Mesothelial cell of epicardium (in vitro differentiated cells): ENCODE measurements at places on chromosomes 11 and 22.

DNA sequence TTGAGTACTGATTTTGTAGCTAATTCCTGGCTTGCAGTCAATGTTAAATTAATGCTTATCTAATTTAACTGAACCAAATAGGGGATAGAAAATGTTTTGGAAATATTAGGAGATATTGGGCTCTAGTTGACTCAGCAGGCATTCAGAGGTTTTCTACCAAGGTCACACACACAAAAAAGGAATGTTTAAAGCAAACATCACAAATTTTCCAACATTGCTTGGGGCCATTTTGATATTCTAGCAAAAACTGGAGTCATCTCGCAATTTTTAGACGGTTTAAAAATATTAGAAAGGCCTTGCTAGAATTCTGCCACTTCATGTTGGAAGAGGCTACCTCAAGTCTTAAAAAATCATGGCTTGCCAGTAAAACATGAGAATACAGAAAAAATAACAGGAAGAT, 2082.1 kb upstream of the RAG2 start:
- DNase-seq: no peak

DNA sequence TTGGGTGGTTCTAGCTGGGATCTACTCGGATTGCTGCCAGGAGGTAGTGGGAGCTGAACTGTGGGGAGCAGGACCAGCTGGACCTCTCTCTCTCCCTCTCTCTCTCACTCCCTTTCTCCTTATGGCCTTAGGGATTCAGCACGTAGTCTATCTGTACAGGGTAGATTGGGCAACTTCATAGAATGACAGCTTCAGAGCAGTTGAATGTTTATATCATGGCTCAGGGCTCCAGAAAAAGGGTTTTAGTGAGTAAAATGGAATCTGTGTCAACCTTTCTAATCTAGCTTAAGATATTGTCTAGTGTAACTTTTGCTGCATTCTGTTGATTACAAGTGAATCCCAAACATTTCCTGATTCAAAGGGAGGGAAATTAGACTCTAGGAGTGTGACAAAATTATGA, 127.7 kb upstream of the PDGFD start:
- DNase-seq: no peak

GRCh38 chr11:58924230-58924629, 15.1 kb upstream of the GLYATL1 start:
- no peak for DNase-seq

- no peak for DNase-seq
Measured at GRCh38 chr11:40294741-40295140, 1164.7 kb downstream of the LRRC4C start.

GRCh38 chr11:81255895-81256294, 1477.8 kb downstream of the FAM181B start:
- DNase-seq: no peak

DNA sequence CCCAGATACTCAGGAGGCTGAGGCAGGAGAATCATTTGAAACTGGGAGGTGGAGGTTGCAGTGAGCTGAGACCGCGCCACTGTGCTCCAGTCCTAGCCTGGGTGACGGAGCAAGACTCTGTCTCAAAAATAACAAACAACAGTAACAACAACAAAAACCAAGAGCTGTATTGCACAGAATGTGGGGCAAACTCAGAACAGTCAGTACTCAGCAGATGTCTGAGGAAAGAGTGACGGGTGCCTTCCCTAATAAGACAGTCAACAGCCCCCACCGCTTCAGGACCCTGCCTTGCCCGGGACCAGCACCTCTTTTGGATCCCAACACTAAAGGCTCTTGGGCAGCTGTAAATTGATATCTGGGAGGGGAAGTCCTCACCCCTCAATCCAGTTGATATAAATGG, 40.3 kb downstream of the RIBC2 start:
- no peak for DNase-seq

- no peak for DNase-seq
Measured at GRCh38 chr22:26998129-26998528, 340.7 kb downstream of the MIAT start.

GRCh38 chr22:32475468-32476010, 928 bp downstream of the FBXO7 start:
- DNase-seq: no peak

DNA sequence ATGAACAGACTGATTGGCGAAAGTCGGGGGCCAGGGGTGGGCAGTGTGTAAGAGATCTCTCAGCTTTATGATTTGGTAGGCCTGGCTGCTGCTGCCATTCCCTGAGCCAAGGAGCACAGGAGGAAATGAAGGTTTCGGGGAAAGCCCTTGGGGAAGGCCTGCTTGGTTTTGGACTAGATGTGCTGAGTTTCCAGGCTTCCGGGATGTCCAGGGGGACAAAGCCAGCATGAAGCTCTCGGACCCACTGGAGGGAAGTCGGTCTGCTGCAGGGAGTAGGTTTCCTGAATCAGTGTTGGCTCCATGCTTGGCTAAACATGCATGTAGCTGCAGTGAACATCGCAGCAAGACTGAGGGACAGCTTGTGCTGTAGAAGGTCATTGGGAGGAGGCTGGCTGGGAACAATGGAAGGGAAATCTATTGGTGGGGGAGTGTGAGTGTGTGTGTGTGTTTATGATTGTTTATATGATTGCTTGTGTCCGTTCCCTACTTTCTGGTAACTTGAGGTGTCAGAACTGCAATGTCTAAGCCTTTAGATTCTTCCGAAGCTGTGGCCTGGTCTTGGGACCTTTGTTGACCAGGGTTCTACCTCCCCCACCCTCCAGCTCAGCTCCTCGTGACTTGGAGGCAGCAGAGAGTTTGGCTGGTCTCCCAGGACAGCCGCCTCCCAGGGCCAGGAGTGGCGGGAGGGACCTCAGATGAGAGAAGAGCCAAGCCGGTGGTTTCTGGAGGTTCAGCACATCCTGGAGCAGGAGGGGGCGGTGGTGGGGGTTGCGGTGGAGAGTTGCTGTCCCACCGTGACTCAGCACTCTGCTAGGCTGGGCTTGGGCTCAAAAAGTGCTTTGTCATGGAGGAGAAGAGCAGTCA, 4.0 kb upstream of the FTH1 start:
- DNase-seq: peak; percentile 88

DNA sequence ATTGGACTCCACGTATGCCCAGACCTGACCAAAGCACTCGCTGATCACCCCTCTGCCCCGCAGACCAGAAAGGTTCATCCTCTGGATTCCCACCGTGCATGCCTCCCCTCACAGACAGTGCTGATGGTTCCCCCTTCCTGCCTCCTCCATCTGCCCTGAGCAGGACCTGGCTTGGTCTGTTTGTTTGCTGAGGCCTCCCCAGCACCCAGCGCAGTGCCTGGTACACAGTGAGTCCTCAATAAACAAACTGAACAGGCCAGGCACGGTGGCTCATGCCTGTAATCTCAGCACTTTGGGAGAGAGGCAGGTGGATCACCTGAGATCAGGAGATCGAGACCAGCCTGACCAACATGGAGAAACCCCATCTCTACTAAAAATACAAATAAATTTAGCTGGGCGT, 23.7 kb upstream of the RPS3 start:
- DNase-seq: no peak

DNA sequence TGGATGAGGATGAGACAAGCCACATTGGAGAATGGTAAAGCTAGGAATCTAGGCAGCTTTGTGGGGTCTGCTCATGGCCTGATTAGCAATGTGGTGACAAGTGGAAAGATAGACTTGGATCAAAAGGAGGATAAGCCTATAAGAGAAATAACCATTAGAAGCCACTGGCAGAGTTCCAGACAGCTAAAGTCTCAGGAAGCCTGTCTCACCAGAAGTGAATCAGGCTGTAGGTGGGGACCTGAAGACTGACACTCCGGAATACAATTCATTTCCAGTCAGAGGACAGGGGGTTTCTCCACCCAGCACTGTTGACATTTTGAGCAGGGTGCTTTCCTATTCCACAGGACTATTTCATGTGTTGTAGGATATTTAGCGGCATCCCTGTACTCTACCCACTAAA, 129.7 kb downstream of the ARHGAP42 start:
- no peak for DNase-seq

DNA sequence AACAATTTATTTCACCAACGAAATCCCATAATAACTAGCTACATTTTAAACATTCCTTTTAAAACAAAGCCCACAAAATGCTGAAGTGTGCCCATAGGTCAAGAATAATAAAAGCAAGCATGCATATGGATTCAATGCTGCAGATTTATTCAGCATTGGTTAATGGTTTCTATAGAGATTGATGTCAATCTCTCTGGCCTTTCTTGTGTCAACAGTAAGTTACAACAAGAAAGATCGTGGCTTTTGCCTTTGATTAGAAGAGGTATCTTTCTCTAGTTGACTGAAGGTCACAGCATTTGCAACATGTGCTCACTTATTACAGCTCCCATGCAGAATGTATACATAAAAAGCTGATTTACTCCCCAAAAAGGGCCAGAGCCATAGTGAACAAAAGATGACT, 1.4 kb upstream of the SOX6 start:
- DNase-seq: no peak

DNA sequence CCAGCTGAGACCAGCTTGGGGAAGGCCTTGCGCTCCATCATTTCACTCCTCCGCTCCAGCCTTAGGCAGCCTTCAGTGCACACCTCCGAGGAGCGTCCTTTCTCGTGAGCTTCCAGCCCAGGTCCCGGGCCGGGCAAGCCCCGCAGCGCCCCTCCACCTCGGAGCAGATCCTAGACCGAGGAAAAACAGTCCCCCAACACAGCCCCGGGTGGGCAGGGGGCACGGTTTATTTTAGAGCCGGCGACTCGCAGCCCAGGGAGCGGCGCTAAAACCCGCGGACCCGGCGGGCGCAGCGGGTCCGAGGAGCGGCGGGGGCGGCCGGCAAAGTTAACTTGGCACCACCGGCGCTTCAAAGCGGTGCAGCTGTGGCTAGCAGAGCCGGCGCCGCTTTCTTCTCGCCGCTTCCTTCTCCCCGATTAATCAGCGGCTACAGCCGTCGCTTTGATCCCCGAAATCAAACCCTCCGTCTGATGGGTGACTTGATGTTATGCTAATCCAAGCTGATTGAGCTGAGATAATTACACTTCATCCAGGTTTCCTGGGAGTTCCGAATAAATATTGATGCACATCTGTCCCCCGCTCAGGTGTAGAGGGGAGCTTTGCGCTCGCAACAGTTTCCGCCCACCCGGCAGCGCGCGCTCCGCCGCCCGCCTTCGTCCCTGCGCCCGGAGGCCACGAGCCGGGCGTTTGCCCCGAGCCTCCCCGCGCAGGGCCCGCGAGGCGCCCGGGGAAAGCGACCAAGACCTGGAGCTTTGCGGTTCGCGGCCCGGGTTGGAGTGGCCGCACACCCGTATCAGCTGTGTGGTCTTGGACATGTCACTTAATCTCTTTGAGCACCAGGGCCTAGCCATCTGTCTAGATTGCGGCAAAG, 192.7 kb downstream of the BUD13 start:
- no peak for DNase-seq

DNA sequence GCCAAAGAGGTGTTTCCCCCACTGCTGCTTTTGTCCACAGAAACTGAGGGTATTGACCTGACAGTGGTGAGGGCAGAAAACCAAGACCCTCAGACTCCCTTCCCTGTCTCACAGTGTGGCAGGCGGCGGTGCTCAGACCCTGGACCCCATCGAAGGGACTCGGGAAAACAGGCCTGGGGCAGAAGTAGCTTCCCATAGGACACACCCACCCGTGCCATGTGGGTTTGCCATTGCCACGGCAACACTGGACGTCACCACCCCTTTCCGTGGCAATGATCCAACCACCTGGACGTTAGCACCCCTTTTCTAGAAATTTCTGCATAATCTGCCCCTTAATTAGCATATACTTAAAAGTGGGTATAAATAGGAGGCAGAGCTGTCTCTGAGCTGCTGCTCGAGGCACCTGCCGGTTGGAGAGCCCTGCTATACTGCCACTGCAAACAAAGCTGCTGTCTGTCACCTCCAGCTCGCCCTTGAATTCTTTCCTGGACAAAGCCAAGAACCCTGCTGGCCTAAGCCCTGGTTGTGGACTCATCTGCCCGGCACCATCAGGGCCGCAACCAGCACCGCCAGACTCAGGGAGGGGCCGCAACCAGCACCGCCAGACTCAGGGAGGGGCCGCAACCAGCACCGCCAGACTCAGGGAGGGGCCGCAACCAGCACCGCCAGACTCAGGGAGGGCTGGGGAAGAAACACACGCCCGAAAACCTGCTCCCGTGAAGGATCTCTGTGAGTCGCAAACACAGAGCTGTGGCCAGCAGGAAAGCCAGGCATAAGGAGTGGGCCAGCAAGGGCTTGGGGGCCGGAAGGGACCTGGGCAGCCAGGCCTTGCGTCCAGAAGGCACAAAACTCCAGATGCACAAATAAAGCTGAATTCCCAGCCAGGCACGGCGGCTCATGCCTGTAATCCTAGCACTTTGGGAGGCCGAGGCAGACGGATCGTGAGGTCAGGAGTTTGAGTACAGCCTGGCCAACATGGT, 10.4 kb downstream of the MLC1 start:
- no peak for DNase-seq

DNA sequence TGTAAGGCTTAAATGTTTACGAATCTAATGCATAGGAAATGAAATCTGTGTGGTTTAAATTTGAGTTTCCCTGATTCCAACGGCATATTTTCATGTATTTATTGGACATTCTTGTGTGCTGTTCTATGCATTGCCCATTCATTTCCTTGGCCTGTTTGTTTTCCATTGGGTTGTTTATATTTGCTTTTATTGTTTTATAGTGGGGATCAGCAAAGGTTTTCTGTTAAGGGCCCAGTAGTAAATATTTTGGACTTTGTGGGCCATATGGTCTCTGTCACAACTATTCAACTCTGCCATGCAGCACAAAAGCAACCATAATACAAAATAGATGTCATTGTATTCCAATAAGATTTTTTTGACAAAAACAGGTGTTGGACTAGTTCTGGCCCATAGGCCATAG, 5.2 kb upstream of the LGR4 start:
- DNase-seq: no peak

DNA sequence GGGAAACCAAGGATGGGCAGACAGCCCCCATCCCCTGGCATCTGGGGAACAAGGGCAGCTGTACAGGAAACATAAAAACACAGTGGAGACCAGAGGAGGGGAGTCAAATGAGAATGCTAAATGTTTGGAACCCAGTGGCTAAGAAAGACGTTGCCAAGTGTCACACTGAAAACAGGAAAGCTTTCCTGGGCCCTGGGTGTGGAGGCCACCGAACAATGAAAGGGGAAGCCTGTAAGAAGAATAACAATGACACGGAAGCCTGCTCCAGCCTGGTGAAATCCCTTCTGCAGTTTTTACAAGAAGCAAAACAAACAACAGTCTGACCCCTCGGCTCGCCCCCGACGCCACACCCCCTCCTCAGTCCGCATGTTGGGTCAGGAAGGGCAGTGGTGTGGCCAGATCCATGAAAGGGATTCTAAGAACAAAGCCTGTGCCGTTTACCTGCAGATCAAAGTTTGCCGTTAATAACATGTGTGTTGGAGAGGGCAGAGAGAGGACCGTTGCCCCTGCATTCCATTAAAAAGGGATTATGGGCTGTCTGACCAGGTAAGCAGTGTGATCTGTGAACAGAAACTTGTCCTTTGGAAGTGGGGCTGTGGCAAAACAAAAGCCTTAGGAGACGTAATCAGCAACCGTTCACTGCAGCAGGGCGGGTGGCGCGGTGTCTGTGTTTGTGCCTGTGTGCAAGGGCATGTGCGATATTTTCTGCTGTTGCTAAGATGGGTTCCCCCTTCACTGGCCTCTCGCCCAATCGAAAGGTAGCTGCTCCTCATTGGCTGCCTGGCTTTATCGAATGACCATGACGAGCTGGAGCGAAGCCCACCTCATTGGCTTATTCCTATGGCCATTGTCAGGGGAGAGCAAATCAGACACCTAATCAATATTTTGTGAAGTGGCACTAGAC, 113.7 kb upstream of the BLID start:
- no peak for DNase-seq

GRCh38 chr11:119282495-119282894, 34.4 kb downstream of the MCAM start:
- no peak for DNase-seq

GRCh38 chr11:64591257-64592233, 525 bp downstream of the SLC22A12 start:
- DNase-seq: no peak

GRCh38 chr22:44805711-44806110, 53.3 kb downstream of the ARHGAP8 start:
- DNase-seq: no peak
